ENCODE measurements at places on chromosomes 3 and 15.

DNA sequence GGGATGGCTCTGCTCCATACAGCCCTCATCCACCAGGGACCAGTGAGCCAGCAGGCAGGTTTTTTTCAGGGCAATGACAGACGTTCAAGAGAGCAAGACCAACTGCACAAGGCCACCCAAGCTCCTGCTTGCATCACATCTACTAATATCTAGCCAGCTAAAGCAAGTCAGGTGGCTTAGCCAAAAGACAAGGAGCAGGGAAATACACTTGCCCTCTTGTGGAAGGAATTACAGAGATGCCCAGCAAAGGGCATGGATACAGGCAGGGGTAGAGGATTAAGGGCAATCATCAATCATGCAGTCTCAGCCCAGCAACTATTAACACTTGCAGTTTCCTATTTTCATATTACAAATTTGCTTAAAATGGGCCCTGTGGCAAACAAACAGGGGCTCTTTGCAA lies 81.5 kb upstream of the NTRK3 start:
- no peak for DNase-seq

GRCh38 chr3:111331306-111331705 lies 210.7 kb upstream of the CD96 start:
- DNase-seq, result no peak

DNA sequence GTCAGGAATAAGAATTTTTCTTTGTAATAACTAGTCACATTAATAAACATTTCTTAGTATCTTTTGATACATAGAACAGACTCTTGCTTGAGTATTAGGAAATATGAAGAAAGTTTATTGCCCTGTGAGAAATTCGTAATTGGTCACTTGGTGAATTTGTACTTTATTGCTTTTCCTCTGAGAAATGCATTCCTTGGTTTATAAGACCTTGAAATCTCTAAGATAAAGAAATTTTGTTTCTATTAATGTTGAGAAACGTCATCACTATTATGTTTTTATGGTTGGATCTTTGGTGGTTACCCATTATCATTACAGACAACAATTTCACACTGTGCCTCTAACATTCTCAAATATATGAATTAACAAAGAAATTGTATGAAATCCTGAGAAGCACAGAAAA lies 652.0 kb upstream of the NECTIN3 start:
- no peak for DNase-seq

GRCh38 chr15:48103647-48104046 lies 17.1 kb upstream of the SLC24A5 start:
- DNase-seq, result no peak

- no peak for DNase-seq
These were observed 93.0 kb downstream of the SNRK start for GRCh38 chr3:43379343-43379742.
